ENCODE measurements at places on chromosomes 2 and 18. TPM values are rescaled to one million over a fixed set of nuclear protein-coding genes. Genes with fewer than 3 reads are reported as not detected.

- no peaks in the 10 kb centered on the region for H3K27me3 ChIP-seq
- DNase-seq = no peak
- H3K36me3 ChIP-seq = no peaks in the 10 kb centered on the region
- no peak overlapping the region for H3K27ac ChIP-seq
- no peaks in the 10 kb centered on the region for H3K4me1 ChIP-seq
Measured at GRCh38 chr2:120915670-120916069, 180.0 kb downstream of the GLI2 start.

EN1 gene
- not detected for polyA plus RNA-seq

ADI1 gene
- 73.3 TPM for polyA plus RNA-seq

ATP8B1 gene
- polyA plus RNA-seq = not detected

DNA sequence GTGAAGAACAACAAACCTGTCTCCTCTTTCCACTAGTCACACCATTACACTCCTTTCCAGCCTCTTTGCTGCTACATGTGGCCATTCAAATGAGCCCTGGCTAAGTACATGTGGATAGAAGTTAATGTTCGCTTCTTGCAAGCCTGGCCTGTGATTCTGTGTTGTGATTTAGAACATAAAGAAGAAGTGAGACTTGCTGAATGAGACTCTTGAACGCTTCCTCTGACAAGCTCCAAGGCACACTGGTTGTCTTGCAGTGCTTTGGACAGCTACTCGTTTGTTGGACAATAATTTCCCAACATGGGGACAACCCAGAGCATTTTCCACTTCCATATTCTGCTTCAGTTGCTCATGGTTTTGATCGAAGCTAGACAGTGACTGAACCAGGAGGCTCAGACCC, 57.3 kb downstream of the CCDC74A start:
- no peaks in the 10 kb centered on the region for H3K36me3 ChIP-seq
- no peaks in the 10 kb centered on the region for H3K4me1 ChIP-seq
- no peak overlapping the region for H3K27ac ChIP-seq
- H3K4me3 ChIP-seq = no peak overlapping the region

OXER1 gene
- polyA plus RNA-seq = not detected

GRCh38 chr2:174247474-174248186, 702 bp downstream of the OLA1 start:
- H3K36me3 ChIP-seq = no peaks in the 10 kb centered on the region
- no peak for DNase-seq
- peak overlapping the region; percentile 82 for H3K27ac ChIP-seq
- peak overlapping the region; percentile 90 for H3K4me3 ChIP-seq

GRCh38 chr2:35973132-35973736, 382.3 kb upstream of the CRIM1 start:
- H3K27ac ChIP-seq = no peak overlapping the region
- no peaks in the 10 kb centered on the region for H3K27me3 ChIP-seq
- H3K36me3 ChIP-seq = no peaks in the 10 kb centered on the region
- no peak for DNase-seq

DNA sequence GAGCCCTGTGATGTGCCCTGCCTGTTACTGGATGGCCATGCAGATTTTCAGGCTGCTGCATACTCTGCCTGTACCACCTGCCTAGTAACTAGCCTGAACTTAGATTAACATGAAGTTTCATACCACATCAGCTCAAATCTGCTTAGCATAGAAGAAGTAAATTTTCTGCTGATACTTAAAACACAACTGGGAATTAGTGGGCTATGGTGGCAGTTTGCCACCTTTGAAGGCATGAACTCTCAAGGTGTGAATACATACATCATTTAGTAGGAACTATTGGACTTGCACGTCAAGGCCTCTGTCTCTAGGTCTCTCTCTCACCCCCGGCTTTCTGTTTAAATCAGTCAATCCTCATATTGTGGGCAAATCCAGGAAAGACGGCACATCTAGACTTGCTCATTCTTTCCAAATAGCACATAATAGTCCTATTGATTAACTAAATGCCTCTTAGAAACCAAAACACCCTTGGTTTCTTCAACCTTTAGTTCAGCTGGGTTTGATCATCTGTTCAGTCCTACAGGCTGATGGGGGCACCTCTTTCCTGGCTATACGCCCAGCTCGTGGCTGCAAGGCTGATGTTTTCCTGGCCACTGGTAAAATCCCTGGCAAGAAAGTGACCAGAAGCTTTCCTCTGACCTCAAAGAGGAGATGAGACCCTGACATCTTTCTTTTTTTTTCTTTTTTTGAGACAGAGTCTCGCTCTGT, 58.4 kb downstream of the ALPK2 start:
- no peaks in the 10 kb centered on the region for H3K27me3 ChIP-seq
- H3K4me3 ChIP-seq = no peak overlapping the region
- H3K4me1 ChIP-seq = no peaks in the 10 kb centered on the region
- no peak for DNase-seq

DNA sequence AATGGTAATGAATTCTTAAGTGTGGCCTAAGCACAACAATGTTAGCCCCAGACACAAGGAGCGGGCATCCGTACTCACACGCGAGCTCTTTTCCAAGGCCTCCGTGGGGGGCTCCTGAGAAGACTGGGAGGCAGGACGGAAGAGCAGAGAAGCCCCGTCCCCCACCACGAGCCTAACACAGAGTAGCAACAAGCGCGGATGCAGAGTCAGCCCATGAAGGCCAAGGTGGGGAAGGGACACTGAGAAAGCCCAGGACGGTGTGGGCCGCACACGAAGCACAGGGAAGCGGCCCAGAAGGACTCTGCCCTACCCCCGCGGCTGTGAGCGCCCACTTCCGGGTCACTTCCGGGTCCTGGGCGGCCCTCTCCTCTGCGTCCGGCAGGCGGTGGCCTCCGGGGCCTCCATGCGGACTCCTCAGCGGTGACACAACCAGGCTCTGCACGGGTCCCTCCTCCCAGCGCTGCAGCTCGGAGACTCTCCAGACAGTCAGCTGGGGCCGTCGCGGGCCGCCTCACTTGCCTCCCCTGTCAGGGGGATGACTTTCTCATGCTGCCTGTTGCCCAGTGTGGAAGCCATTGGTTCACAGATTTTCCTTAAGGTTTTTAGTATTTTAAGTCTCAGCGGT, 151.5 kb downstream of the MTCL1 start:
- no peaks in the 10 kb centered on the region for H3K36me3 ChIP-seq
- no peaks in the 10 kb centered on the region for H3K4me1 ChIP-seq
- no peak overlapping the region for H3K27ac ChIP-seq
- H3K4me3 ChIP-seq = no peak overlapping the region

DNA sequence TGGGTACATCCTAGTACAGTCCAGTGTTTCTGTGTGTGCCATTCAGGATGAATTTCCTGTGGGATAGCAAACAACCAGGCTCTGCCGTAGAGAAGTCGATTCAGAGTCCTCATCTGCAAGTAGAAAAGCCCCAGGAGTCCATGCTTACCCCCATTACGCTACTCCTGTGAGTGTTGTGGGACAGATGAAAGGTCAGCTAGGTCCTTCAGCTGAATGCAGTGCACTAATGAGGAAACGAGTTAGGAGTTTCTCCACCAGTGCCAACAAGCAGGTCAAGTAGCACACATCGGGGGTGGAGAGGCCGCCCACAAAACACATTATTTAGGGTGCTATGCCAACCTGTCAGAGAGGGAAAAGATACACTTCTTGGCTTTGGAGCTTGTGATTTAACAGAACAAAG, 2.5 kb upstream of the GPR39 start:
- H3K36me3 ChIP-seq = no peaks in the 10 kb centered on the region
- H3K4me1 ChIP-seq = no peaks in the 10 kb centered on the region

DNA sequence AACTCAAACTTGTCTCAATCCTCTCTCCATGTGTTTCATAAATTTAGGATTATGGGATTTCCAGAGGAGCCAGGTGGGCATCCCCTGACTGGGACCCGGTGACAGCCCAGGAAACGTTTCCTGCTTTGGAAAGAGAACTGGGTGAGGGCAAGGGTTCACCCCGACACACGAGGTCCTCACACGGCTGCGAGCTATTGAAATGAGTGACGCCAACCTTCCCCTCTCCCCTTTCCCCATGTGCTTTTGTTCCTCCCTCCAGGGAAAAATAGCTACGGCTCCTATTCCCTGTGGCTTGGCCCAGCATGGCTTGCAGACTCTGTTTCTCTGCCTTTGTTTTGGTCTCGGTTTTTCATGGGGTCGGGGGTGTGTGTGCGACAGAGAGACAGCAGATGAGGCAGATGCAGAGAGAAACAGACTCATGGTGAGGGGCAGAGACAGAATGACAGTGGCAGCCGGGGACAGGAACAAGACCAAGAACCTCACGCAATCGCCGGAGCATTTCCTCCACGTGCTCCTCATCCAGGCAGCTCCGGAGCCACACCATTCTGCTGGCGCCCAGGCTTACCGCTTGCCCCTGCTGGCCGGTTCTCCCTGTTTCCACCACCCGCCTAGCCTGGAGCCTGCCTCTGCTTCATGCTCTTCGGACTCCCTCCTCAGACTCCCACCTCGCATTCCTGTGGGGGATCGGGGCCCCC, 238.5 kb downstream of the DYSF start:
- no peaks in the 10 kb centered on the region for H3K4me1 ChIP-seq
- no peaks in the 10 kb centered on the region for H3K27me3 ChIP-seq
- H3K4me3 ChIP-seq = no peak overlapping the region
- no peaks in the 10 kb centered on the region for H3K36me3 ChIP-seq
- no peak for DNase-seq

DNA sequence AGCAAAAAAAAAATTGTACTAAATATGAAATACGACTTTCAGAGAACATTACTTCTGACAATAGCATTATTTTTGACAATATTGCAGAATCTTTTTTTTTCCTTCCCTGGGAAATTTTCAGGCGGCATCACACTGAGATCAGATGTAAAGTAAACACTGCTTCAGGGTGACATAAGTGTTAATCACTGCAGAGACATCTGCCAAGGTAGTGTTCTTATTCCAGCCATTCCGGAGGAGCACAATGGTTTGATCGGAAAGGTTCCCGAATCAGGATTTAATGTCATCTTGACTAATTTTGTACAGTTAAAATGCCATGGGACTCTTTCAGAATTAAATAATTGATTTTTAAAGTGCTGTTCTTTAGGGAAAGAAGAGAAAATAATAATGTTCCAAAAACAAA, 56.7 kb upstream of the ZNF236 start:
- H3K27ac ChIP-seq = no peak overlapping the region
- H3K4me1 ChIP-seq = peaks cover 4% of the 10 kb centered on the region
- H3K36me3 ChIP-seq = no peaks in the 10 kb centered on the region

- H3K4me1 ChIP-seq = no peaks in the 10 kb centered on the region
- no peak overlapping the region for H3K27ac ChIP-seq
- no peak overlapping the region for H3K4me3 ChIP-seq
- no peak for DNase-seq
Measured at GRCh38 chr18:79750980-79751571, 46.7 kb upstream of the KCNG2 start.

- H3K27me3 ChIP-seq = no peaks in the 10 kb centered on the region
- peak; percentile 62 for DNase-seq
- H3K4me3 ChIP-seq = no peak overlapping the region
- H3K4me1 ChIP-seq = no peaks in the 10 kb centered on the region
- H3K36me3 ChIP-seq = no peaks in the 10 kb centered on the region
- no peak overlapping the region for H3K27ac ChIP-seq
Measured at GRCh38 chr2:88159955-88160415, 10.2 kb upstream of the THNSL2 start.

DNA sequence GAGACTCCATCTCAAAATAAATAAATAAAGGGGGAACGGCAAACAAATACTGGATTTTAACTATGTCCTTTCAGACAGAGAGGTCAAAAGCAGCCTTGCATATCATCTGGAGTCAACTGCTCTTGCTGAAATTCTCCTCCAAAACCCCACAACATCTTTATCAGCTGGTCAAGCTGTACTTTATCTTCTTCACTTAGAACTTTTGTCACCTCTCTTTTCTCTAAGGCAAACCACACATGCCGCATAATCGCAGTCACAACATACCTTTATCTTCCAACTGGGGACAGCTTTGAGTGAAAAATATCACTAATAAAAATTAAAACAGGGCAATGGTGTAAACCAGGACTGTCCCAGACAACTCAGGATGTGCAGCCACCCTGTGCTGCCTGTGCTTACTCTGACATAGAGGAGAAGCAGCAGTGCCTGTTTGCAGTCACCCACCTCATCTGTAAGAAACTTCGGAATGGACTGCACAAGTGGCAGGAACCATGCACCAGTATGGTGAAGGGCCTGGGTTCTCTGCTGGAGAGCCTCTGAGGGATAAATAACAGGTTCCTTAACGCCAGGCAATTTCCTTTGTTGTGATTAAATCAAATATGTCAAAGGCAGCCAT, 6.2 kb downstream of the MPPE1 start:
- no peaks in the 10 kb centered on the region for H3K27me3 ChIP-seq
- H3K36me3 ChIP-seq = no peaks in the 10 kb centered on the region
- no peak overlapping the region for H3K4me3 ChIP-seq
- no peak overlapping the region for H3K27ac ChIP-seq
- DNase-seq = no peak

CREG2 gene
- not detected for polyA plus RNA-seq

- no peak overlapping the region for H3K4me3 ChIP-seq
- DNase-seq = no peak
- H3K27me3 ChIP-seq = no peaks in the 10 kb centered on the region
Measured at GRCh38 chr2:142299021-142299420, 168.2 kb upstream of the LRP1B start.

GRCh38 chr2:55693181-55694125, at the start of gene PNPT1:
TSS of gene PNPT1 (minus strand) at chr2:55693844. CDS start at chr2:55693823, 21 bp downstream.
- H3K36me3 ChIP-seq = no peaks in the 10 kb centered on the region
- peak; percentile 92 for DNase-seq
- no peaks in the 10 kb centered on the region for H3K27me3 ChIP-seq
- peak within 1 kb of the TSS; percentile 72 for H3K27ac ChIP-seq
- H3K4me1 ChIP-seq = peaks cover 6% of the 10 kb centered on the region

CPO gene
- not detected for polyA plus RNA-seq

GRCh38 chr18:49656073-49656692, 94.3 kb downstream of the LIPG start:
- no peak for DNase-seq
- H3K27ac ChIP-seq = no peak overlapping the region
- no peaks in the 10 kb centered on the region for H3K4me1 ChIP-seq
- H3K4me3 ChIP-seq = no peak overlapping the region
- no peaks in the 10 kb centered on the region for H3K36me3 ChIP-seq
- no peaks in the 10 kb centered on the region for H3K27me3 ChIP-seq

- peak overlapping the region; percentile 71 for H3K27ac ChIP-seq
- H3K4me3 ChIP-seq = no peak overlapping the region
- no peak for DNase-seq
- no peaks in the 10 kb centered on the region for H3K27me3 ChIP-seq
- peaks cover 88% of the 10 kb centered on the region for H3K4me1 ChIP-seq
Measured at GRCh38 chr2:203722411-203722810, 16.0 kb downstream of the CD28 start.

- no peaks in the 10 kb centered on the region for H3K27me3 ChIP-seq
- peak overlapping the region; percentile 73 for H3K27ac ChIP-seq
- peak; percentile 31 for DNase-seq
- peak overlapping the region; percentile 61 for H3K4me3 ChIP-seq
- H3K4me1 ChIP-seq = peaks cover 19% of the 10 kb centered on the region
Measured at GRCh38 chr2:101696272-101697123, 1.0 kb upstream of the MAP4K4 start.

- H3K4me3 ChIP-seq = no peak overlapping the region
- no peaks in the 10 kb centered on the region for H3K4me1 ChIP-seq
- H3K36me3 ChIP-seq = no peaks in the 10 kb centered on the region
Measured at GRCh38 chr18:27501671-27502070, 316.6 kb upstream of the CHST9 start.

GRCh38 chr18:25225151-25225550, 126.8 kb downstream of the ZNF521 start:
- DNase-seq = no peak
- no peaks in the 10 kb centered on the region for H3K27me3 ChIP-seq
- no peak overlapping the region for H3K4me3 ChIP-seq
- no peak overlapping the region for H3K27ac ChIP-seq
- H3K36me3 ChIP-seq = no peaks in the 10 kb centered on the region

- no peak overlapping the region for H3K27ac ChIP-seq
- H3K27me3 ChIP-seq = no peaks in the 10 kb centered on the region
- no peak overlapping the region for H3K4me3 ChIP-seq
- DNase-seq = no peak
- no peaks in the 10 kb centered on the region for H3K36me3 ChIP-seq
Measured at GRCh38 chr2:194363878-194364277, 1293.1 kb upstream of the SLC39A10 start.

SERPINB4 gene
- polyA plus RNA-seq = not detected

CDK5R2 gene
- polyA plus RNA-seq = not detected
